ENCODE measurements at places on chromosomes 7 and 10. TPM values are rescaled to one million over a fixed set of nuclear protein-coding genes. Genes with fewer than 3 reads are reported as not detected.

DNA sequence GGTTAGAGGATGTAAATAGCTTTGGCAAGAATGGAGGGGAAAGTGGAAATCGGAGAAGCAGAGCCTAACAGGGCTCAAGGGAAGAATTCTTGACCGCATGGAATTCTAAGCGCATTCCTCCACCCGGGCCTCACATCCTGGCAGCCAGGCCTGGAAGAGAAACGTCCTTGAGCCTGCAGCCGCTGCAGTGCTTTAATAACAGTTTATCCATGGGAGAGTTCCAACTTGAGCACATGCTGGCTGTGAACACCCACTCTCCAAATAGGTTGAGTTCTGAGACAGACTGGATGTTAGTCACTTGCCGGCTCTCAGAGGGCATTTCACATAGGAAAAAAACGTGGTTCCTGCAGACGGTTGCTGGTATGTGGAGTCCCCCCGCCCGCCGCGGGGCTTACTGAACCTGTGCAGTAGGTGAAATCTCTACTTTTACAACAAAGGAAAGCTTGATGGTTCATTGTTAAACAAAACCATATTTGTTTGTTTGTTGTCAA is 61.4 kb upstream of the STEAP1B start:
- peaks cover 52% of the 10 kb centered on the region for H3K4me1 ChIP-seq
- H3K27ac ChIP-seq = no peak overlapping the region
- no peaks in the 10 kb centered on the region for H3K36me3 ChIP-seq
- no peaks in the 10 kb centered on the region for H3K27me3 ChIP-seq
- H3K4me3 ChIP-seq = no peak overlapping the region

- H3K4me3 ChIP-seq = no peak within 1 kb of the TSS
- no peaks in the 10 kb centered on the region for H3K27me3 ChIP-seq
- DNase-seq = no peak
- no peaks in the 10 kb centered on the region for H3K4me1 ChIP-seq
- H3K27ac ChIP-seq = no peak within 1 kb of the TSS
Observed at GRCh38 chr7:99975782-99976521, at the start of gene AZGP1. TSS of gene AZGP1 (minus strand) at chr7:99976031. CDS start at chr7:99976020, 11 bp downstream.

- no peaks in the 10 kb centered on the region for H3K4me1 ChIP-seq
- H3K27me3 ChIP-seq = no peaks in the 10 kb centered on the region
- H3K4me3 ChIP-seq = no peak overlapping the region
- no peak overlapping the region for H3K27ac ChIP-seq
- no peak for DNase-seq
Observed at GRCh38 chr10:77763453-77764430, 126.1 kb upstream of the KCNMA1 start.

DNA sequence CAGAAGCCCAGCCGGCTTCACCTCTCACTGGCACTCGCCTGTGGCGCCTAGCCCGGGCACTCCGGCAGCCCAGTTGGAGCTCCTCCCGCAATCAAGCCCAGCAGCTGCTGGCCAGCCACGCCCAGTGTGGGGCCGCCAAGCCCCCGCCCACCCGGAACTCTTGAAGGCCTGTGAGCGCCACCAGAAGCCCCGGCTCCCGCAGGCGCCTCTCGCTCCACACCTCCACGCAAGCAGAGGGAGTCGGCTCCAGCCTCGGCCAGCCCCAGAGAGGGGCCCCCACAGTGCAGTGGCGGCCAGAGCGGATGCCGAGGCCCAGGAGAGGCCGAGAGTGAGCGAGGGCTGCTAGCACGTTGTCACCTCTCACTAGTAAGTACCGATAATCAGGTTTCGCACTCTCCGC is 240.7 kb downstream of the TFEC start:
- H3K27ac ChIP-seq = no peak overlapping the region
- H3K36me3 ChIP-seq = no peaks in the 10 kb centered on the region
- H3K4me1 ChIP-seq = no peaks in the 10 kb centered on the region

DNA sequence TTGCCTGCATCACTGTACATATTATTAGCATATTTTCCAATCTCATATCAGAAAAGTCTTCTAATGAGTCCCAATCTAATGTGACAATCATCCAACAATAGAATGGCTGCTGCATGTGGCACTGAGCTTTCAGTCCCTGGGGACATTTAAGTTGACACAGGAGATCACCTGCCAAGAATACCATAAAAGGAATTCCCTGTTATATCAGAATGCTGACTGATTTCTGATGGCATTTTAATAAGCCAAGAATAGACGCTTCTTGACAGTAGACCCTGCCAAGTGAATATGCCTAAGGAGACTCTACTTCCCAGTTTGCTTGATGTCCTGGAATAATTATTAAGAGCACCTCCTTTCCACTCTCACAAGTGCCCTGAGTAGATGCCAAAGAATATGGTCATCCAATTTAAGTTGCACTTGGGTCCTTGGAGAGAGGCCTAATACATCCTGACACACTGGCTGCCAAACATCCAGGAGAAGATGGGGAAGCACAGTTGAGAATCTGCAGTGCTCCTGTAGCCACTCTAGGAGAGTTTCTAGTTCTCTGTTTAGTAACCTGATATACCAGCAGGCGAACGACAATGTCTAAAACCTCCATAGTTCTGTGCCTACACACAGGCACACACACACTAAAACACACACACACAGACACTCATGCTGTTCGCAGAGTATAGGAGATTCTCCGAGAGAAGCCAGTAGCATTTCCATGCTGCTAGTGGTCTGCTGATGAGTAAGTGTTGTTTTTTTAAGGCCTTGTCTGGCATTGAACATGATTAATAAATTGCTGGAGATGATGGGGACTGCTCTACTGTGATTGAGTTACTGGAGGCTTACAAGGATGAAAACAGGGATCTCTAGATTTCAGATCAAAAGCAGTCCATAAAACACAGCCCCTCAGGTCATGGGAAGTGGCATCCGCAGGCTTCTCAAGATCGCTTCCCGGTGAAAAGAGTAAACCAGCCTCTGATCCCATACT is 369.6 kb downstream of the KCNMA1 start:
- peaks cover 17% of the 10 kb centered on the region for H3K4me1 ChIP-seq
- H3K4me3 ChIP-seq = no peak overlapping the region
- no peak overlapping the region for H3K27ac ChIP-seq
- no peak for DNase-seq
- no peaks in the 10 kb centered on the region for H3K36me3 ChIP-seq

GRCh38 chr10:103845972-103846371 is 9.4 kb downstream of the SH3PXD2A start:
- H3K27ac ChIP-seq = no peak overlapping the region
- no peak overlapping the region for H3K4me3 ChIP-seq
- peak; percentile 70 for DNase-seq
- no peaks in the 10 kb centered on the region for H3K27me3 ChIP-seq
- no peaks in the 10 kb centered on the region for H3K36me3 ChIP-seq

DNA sequence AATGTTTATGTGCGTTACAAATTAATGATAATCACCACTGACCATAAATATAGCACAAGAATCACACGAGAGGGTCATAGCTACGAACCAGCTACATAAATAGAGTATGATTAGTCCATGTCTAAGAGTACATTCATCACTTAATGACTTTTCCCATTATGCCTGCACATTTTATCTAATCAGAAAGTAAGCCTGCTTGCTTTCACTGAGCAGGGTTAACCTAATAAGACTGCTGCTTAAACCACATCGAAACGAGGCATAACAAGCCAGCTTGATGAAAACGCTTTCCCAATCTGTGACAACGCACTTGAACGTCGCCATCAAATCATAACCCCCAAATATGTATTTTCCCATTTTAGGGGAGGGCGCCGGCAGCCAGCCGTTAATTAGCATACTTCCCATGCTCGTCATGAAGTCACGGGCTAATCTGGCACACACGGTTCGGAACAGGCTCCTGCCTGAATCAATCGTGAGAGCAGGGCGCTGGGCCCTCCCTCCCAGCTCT is 71.5 kb downstream of the EBF3 start:
- H3K27me3 ChIP-seq = no peaks in the 10 kb centered on the region
- H3K4me3 ChIP-seq = no peak overlapping the region
- no peaks in the 10 kb centered on the region for H3K36me3 ChIP-seq
- H3K27ac ChIP-seq = no peak overlapping the region
- H3K4me1 ChIP-seq = no peaks in the 10 kb centered on the region
- no peak for DNase-seq

GRCh38 chr10:82817676-82818422 is 942.9 kb downstream of the NRG3 start:
- DNase-seq = no peak
- H3K36me3 ChIP-seq = no peaks in the 10 kb centered on the region

GRCh38 chr7:142535123-142535779 is 214.0 kb upstream of the PRSS1 start:
- H3K4me1 ChIP-seq = peaks cover 6% of the 10 kb centered on the region
- H3K36me3 ChIP-seq = no peaks in the 10 kb centered on the region
- no peak overlapping the region for H3K27ac ChIP-seq
- no peak overlapping the region for H3K4me3 ChIP-seq

GRCh38 chr10:122280156-122280555 is 9.1 kb downstream of the BTBD16 start:
- no peaks in the 10 kb centered on the region for H3K4me1 ChIP-seq
- H3K4me3 ChIP-seq = no peak overlapping the region
- H3K27me3 ChIP-seq = no peaks in the 10 kb centered on the region
- no peaks in the 10 kb centered on the region for H3K36me3 ChIP-seq
- H3K27ac ChIP-seq = no peak overlapping the region

DNA sequence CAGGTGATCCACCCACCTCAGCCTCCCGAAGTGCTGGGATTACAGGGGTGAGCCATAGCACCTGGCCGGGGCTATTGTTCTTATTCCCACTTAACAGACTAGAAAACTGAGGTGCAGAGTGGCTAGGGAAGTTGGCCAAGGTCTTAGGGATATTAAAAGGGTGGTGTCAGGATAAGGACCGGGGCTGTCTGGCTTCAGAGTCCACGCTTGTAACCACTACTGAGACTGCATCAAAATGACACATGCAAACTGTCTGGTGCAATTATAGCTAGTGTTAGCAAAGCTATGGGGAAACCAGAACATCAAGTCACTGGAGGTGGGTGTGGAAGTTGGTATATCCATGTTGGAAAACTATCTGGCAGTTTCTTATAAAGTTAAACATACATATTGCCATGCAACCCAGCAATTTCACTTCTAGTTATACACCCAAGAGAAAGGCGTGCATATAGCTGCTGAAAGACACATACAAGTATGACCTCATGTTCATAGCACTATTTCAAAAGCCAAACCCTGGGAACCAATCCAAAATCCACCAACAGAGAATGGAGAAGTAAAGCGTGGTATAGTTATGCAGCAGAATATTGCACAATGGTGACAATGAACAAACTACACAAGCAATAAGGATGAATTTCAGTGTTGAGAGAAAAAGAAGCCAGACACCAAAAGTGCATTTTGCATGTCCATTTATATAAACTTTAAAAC is 33.9 kb upstream of the EEPD1 start:
- H3K4me3 ChIP-seq = no peak overlapping the region
- no peak overlapping the region for H3K27ac ChIP-seq
- no peaks in the 10 kb centered on the region for H3K36me3 ChIP-seq
- no peak for DNase-seq
- no peaks in the 10 kb centered on the region for H3K4me1 ChIP-seq
- no peaks in the 10 kb centered on the region for H3K27me3 ChIP-seq

- H3K4me1 ChIP-seq = no peaks in the 10 kb centered on the region
- no peaks in the 10 kb centered on the region for H3K27me3 ChIP-seq
- no peak overlapping the region for H3K4me3 ChIP-seq
- no peaks in the 10 kb centered on the region for H3K36me3 ChIP-seq
- DNase-seq = no peak
- no peak overlapping the region for H3K27ac ChIP-seq
Observed at GRCh38 chr10:19097151-19097550, 48.5 kb downstream of the MALRD1 start.

DNA sequence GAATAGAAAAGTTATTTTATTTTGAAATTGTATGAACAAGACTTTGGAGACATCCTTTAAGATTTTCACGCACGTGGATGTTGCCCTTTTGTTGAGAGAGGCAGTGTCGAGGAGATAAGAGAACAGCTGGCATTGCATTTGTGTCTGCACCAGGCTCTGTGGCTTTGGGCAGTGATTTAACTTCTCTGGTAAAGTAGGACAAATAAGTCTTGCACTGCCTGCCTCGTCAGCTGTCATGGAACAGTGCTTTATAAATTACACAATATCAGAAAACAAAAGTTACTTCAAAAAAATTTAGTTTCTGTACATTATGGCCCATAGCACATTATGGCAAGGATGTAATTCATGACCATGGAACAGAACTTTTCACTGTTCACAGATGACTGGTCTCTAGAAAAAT is 20.1 kb downstream of the SNX10 start:
- no peak for DNase-seq
- no peak overlapping the region for H3K4me3 ChIP-seq
- H3K27ac ChIP-seq = no peak overlapping the region
- H3K4me1 ChIP-seq = peaks cover 51% of the 10 kb centered on the region
- H3K27me3 ChIP-seq = no peaks in the 10 kb centered on the region
- H3K36me3 ChIP-seq = peaks cover 8% of the 10 kb centered on the region

DNA sequence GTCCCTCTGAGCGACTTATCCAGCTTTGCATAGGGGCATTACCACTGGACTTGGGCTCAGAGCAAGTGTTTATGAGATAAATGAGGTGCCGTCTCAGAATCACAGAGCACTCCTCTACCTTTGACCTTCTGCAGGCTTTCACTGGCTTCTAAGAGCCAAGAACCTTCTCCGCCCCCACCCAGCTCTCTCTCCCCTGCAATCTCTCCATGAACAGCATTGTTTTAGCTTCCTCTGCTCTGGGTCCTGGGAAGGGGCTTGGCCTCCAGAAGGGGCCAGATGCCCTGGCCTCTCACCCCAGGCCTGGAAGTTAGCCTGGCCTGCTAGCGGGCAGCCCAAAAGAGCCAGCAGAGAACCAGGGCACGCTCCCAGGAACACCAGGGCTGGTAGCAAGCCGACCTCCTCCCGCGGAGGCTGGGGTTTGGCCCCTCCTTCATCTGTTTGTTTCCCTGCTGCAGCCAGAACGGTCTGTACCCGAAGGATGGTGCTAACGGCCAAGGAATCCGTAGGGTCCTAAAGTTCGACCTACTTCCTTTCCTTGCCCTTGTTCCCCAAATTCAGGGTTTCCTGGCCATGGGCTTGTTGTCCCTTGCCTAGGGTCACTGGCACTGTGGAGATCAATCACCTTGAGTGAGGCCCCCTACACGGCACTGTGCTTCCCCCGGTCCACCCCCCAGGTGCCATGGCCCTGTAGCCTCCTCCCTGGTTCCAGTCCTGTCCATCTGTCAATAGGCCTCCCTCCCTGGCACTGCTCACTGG is 18.7 kb upstream of the DDIT4 start:
- H3K27me3 ChIP-seq = no peaks in the 10 kb centered on the region
- no peaks in the 10 kb centered on the region for H3K36me3 ChIP-seq
- peaks cover 70% of the 10 kb centered on the region for H3K4me1 ChIP-seq

- H3K36me3 ChIP-seq = no peaks in the 10 kb centered on the region
- H3K4me3 ChIP-seq = peak overlapping the region; percentile 81
- peak; percentile 43 for DNase-seq
- no peak overlapping the region for H3K27ac ChIP-seq
- H3K27me3 ChIP-seq = peaks cover 3% of the 10 kb centered on the region
Observed at GRCh38 chr7:69599286-69599954, 1.1 kb downstream of the AUTS2 start.

The UBTD1 gene
- total RNA-seq = 1.8 TPM

The GRM3 gene
- total RNA-seq = not detected

The SLIT1 gene
- total RNA-seq = 0.29 TPM

The FEZF1 gene
- not detected for total RNA-seq

The KIF20B gene
- total RNA-seq = 25.3 TPM

The MYO3A gene
- 1.4 TPM for total RNA-seq

The GPR37 gene
- total RNA-seq = not detected

The GJD4 gene
- total RNA-seq = not detected

The OR6V1 gene
- total RNA-seq = not detected
